A549 treated with Hydrocortisone at 1 μM for 4 hours (cell line): ENCODE measurements at places on chromosomes 2 and 18. TPM values are rescaled to one million over a fixed set of nuclear protein-coding genes. Genes with fewer than 3 reads are reported as not detected.

Gene SLC38A11
- 0.03 TPM in 1 of 5 replicates, not detected in the others for total RNA-seq

Gene PXDN
- 10.4 to 16.9 TPM (median 16.2 TPM) in 5 replicates for total RNA-seq

Gene TSPYL6
- total RNA-seq, result not detected in 5 replicates

Gene L3MBTL4
- total RNA-seq, result 0.02 to 0.05 TPM in 2 of 5 replicates, not detected in the others

Gene CD8B2
- total RNA-seq, result not detected in 5 replicates

Gene RASGRP3
- total RNA-seq, result 0.66 to 1.1 TPM (median 1.0 TPM) in 5 replicates

Gene PDE11A
- total RNA-seq, result 0.30 to 0.71 TPM (median 0.56 TPM) in 5 replicates

Gene ARHGAP25
- total RNA-seq, result 0.18 to 0.39 TPM (median 0.26 TPM) in 5 replicates
